Activated CD4-positive, alpha-beta memory T cell treated with anti-CD3 and anti-CD28 coated beads, Interleukin-2, amount 10 ng/mL, durations not matched to agents 7 days and 5 days (primary cell): ENCODE measurements at places on chromosomes 13 and 19. TPM values are rescaled to one million over a fixed set of nuclear protein-coding genes. Genes with fewer than 3 reads are reported as not detected.

DNA sequence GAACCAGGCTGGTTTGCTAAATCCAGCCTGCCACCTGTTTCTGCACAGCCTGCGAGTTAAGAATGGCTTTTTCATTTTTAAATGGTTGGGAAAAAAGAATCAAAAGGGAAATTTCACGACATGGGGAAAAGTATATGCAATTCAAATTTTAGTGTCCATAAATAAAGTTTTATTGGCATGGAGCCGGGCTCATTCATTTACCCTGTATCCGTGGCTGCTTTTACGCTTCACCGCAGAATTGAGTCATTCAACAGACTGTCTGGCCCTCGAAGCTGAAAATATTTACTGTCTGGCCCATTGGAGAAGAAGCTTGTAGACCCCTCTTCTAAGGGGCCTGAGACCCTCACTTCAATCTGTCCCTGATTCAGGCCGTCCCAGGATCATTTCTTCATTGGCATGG is 26.1 kb downstream of the IER2 start:
- DNase-seq, result no peak

FFAR3 gene
- 0.63 TPM for total RNA-seq

CLEC4M gene
- not detected for total RNA-seq

DNA sequence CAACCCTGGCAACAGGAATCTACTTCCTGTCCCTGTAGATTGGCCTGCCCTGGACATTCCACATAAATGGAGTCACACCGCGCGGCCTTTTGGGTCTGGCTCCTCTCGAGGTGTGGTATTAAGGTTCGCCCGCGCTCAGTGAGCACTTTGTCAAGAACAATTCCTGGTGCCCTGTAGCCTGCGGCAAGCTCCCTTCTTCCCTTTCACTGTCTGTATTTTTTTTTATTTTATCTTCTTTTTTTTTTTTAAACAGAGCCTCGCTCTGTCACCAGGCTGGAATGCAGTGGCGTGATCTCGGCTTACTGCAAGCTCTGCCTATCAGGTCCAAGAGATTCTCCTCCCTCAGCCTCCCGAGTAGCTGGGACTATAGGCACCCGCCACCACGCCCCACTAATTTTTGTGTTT is 28.3 kb downstream of the PEX11G start:
- DNase-seq, result no peak

DNA sequence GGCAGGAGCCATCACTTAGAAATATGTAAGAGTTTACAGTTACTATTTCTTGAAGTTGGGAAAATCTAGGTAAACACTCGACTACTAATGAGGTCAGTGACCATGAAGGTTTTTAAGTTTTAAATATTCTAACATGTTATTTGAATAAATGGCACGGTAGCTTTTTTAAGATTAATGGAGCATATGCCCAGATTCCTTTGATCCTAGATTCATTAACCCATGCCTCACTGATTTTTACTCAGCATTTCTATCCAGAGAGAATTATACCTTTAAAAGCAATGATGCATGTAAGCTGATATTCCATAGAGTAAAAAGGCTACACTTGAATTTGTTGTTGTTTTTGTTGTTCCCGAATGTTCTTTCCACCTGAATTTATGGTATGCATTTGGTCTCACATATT is 541.4 kb downstream of the DACH1 start:
- DNase-seq, result no peak

- no peak for DNase-seq
Observed at GRCh38 chr19:2494084-2494446, 18.1 kb downstream of the GADD45B start.

KLK4 gene
- not detected for total RNA-seq

GRCh38 chr19:28907534-28907933 is 305.4 kb downstream of the UQCRFS1 start:
- no peak for DNase-seq

GRCh38 chr13:112907286-112907685 is 61.7 kb upstream of the MCF2L start:
- DNase-seq, result no peak

DNA sequence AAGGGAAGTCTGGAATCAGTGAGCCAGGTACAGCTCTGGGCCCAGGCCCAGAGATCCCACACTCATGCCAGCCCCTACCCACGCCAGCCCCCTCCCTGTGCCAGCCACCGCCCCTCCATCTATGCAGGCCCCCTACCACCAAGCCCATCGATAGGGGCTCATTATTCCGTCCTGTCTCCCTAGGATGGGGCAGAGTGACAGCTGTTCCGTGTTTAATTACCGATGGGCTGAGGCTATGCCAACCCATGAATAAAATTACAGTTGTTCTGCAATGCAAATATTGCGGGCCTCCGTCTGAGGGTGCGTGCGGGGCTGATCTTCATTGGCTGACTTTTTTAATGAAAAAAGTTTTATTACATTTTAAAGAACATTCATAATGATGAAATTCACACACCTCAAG is 35.6 kb upstream of the PEPD start:
- DNase-seq, result no peak

DNA sequence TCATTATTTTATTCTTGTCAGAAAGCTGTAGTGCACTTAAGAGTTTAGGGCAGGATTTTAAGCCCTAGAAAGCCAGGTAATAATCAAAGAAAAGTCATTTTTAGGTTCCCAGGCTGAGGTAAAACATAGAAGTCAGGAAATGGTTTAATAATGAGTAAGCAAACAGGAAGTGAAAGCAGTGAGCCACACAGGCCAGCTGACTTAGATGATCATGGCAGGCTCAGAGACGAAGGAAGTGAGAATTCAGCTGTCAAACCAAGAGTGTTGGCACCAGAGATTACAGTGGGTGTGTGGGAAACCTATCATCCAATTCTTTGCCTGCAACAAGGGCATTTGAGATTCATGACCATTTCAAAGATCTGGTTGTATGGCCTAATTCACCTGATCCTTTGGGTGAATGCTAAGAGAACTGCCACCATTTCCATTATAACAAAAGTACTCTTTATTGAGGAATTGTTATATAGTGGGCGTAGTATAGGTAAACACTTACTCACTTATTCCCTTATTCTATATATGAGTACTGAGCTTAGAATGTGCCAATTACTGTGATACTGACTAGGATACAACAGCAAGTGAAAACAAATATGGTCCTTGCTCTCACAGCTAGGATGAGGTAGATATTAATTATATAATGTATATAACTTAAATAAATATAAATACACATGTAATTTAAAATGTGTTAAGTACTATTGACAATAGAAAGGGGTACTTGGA is 103.7 kb upstream of the EDNRB start:
- DNase-seq, result peak; percentile 66

DNA sequence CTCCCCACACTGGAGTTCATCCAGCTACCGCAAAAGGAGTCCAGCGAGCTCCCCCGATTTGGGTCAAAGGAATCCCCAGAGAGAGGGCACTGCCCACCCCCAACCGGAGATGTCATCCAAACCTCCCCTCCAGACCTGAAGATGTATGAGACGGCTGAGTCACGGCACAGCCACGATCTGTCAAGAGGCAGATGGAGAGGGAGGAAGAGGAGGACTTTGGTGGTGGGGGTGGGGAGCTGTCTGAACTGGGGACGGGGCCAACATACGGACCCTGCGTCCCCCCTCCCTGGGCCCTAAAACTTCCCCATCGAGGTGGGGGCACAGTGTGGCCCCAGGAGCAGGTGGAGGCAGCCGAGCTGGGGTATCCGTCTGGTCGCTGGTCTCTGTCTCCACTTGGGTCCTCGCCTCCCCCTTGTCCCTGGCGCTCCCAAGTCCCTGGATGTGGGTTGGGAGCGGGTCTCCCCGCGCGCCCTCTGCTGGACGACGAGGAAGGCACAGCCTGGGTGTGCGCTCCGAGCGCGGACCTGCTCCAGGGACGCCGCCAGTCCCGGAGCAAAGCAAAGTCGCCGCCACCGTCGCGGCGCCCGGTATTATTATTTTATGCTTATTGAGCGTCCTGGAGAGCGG is 3.8 kb downstream of the PDE4A start:
- DNase-seq, result peak; percentile 73

GRCh38 chr13:79735228-79735627 is 254.3 kb downstream of the NDFIP2 start:
- no peak for DNase-seq

TMEM150B gene
- 1.0 TPM for total RNA-seq
